ENCODE measurements at places on chromosomes 7 and 10.

GRCh38 chr10:116848032-116848943 is 1.0 kb upstream of the ENO4 start:
- peak; percentile 71 for DNase-seq

GRCh38 chr10:116733566-116733965 is 8.8 kb downstream of the HSPA12A start:
- DNase-seq: no peak

- DNase-seq: no peak
These were observed 9.3 kb downstream of the ATG9B start for GRCh38 chr7:151014950-151015349.

- no peak for DNase-seq
These were observed 94.4 kb downstream of the ITIH5 start for GRCh38 chr10:7572391-7572790.

GRCh38 chr10:99612167-99612831 is 7.9 kb downstream of the SLC25A28 start:
- peak; percentile 73 for DNase-seq

GRCh38 chr10:131085091-131085860 is 226.2 kb downstream of the TCERG1L start:
- no peak for DNase-seq

DNA sequence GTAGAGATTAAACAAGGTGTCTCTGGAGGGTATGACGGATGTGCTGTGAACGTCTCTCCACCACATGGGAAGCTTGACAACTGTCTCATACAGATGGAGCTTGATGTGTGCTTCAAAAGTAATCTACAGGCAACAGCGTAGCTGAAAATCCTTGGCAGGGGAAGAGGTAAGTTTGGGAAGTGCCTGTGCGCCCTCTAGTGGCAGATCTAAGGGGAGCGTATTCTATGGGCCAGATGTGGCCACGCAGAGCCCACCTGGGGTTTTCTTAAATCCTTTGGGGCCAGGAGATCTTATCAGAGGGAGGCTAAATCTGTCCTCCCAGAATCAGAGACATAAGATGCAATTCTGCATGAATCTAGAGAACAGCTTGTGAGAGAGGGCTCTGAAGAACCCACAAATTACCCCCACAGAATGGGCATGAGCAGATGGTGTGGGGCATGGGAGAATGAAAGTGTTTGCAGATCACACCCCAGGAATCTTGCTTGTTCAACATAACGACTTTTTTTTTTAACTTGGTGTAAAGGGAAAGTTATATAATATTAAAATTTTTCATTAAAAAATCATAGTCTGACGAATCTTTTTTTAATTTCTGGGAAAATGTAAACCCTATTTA is 91.2 kb upstream of the MPP7 start:
- DNase-seq: peak; percentile 33

DNA sequence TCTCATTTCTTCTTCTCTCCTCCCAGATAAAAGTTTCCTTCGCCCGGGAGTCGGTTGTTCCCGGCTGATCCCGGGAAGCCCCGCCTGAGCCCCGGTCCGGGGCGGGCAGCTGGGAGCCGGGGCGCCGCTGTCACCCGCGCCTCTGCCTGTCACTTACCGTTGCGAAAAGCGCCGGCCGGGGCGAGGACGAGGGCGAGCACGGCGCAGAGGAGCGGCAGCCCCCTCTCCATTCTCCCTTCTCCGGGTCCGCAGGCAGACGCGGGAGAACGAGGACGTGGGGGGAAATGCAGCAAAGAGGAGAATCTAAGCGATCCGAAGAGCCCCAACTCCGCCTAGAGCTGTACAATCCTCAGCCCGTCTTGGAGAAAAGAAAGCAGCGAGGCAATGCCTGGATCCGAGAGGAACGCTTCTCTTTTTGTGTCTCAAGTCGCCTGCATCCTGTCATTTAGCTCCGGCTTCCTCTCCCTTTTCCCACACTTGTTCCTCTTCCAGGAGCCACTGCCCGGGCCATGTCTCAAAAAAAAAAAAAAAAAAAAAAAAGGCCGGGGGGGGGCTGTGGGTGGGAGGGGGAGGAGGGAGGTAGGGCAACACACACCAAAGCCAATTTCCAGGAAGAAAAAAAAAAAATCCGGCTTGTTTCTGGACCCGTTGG is at the start of gene NRP1:
Gene NRP1, minus strand, starts transcription at position 515 of the 652 bp plus-strand sequence. Its CDS starts 285 bp downstream, at position 230.
- peak; percentile 7 for DNase-seq
